ENCODE measurements at places on chromosomes 2 and 18.

GRCh38 chr2:239143858-239144712 lies 256.7 kb downstream of the HDAC4 start:
- DNase-seq: peak; percentile 68

DNA sequence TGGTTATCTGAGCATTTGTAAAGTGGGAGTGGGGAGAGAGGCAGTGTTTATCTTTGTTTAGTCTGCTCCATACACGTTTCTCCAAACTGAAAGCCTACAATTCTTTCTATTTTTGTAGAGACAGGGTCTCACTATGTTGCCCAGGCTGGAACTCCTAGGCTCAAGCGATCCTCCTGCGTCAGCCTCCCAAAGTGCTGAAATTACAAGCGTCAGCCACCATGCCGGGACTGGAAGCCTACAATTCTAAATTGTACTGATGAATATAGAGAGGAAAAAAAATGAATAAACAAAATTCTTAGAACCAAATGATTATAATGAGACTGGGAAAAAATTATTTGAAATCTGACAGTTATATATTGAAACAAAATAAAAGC lies 1.4 kb upstream of the ZFAND2B start:
- no peak for DNase-seq

GRCh38 chr2:170201275-170201674 lies 23.3 kb downstream of the MYO3B start:
- no peak for DNase-seq

DNA sequence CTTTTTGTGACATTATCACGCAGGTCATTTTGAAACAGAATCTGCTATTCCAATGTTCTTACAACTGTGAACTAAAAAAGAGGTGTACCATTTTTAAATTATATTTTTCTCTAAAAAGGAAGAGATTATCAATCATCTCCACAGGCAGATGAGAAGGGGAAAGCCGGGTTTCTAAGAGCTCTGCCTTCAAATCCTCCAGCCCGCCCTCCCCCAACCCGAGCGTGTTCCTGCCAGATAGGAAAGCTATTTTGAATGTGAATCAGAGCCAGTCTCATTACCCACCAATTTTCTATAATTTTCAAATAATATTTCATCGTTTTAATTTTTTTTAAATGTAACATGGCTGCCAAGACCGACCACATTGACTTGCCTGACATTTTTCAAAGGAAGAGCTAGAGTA lies 65.9 kb downstream of the KCNF1 start:
- DNase-seq: peak; percentile 7

DNA sequence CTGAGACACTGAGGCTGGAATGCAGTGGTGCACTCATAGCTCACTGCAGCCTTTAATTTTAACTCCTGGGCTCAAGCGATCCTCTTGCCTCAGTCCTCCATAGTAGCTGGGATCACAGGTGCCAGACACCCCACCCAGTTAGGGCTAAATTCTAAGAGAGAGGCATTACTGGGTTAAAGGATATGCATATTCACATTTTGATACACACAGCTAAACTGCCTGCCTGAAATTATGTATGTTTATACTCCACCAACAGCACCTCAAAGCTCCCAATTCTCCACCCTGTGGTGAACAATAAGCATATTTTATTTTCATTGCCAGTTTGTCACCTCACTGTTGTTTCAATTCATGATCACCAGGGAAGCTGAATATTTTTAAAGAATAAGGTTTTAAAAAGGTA lies 18.7 kb upstream of the MCM6 start:
- DNase-seq: no peak

DNA sequence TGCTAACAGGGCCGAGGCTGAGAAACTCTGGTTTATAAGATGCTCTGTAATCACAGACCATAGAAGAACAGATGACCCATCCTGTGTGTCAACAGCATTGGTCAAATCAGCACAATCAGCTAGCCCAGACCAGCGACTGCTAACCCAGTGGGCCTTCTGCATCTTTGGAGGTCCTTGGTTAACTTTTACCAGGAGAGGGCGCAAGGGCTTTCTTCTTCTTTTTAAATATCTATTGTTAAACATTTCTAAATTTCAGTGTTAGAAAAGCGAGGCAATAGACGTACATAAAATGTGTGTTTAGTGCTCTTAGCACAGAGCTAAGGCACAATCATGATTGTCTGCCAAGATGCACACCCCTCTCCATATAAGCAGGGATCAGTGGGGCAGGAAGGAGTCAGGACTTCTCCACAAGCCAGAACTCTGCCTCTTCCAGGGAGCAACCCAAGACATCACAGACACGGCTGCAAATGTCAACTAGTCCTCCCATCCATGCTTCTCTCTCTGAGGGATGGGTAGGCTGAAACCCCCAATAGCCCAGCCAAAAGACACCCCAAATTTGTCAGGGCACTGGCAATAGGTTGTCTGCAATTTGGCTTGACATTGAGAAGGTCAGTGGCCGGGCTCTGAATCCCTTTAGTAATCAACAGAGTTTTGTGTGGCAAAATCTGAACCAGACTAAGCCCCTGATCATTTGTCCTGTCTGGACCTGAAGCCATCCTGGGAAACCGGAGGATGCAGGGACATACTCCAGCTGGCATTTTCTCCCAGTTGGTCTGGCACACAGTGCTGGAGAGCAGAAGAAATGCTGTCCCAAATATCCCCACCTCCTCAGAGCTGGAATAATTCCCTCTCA lies 188.2 kb downstream of the BCL2 start:
- DNase-seq: peak; percentile 52

Data from iris pigment epithelial cell (primary cell).